IMR-90 (cell line): ENCODE measurements at places on chromosomes 1 and 21. TPM values are rescaled to one million over a fixed set of nuclear protein-coding genes. Genes with fewer than 3 reads are reported as not detected.

Gene CLEC20A
- not detected in 2 replicates for total RNA-seq

DNA sequence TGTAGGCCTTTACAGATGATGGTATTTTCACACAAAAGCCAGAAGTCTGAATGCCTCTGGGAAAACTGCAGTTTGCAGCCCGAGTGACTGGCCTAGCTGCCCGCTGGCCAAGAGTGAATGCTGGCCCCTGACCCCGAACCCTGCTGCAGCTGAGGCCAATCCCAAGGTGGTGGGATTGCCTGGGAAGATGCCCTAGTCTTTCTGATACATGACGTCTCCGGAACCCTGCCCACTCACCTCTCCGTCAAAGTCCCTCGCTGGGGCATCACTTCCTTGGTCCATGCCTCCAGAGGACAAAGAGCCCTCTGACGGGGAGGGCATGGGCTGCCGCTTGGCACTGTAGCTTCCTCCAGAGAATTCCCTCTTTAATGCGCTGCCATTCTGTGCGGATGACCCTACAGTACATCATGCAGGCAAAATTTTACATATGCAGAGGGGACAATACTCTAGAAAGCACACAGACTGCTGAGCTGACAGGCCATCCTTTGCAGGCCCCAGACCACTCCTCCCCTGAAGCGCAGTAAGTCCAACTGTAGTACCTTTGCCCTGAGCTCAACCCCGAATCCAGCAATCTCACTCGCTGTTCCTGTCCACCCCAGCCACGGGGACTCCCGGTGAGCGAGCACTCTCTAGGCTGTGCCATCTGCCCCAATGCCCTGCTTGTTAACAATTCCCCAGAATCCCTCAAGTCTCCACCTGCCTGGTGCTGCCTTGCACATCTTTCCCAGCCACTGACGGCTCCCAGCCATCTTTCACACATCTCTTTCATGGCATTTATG lies 54.7 kb downstream of the COQ8A start:
- H3K27ac ChIP-seq = no peak overlapping the region
- H3K4me3 ChIP-seq = no peak overlapping the region
- H3K27me3 ChIP-seq = no peaks in the 10 kb centered on the region
- H3K4me1 ChIP-seq = no peaks in the 10 kb centered on the region; the same call in 1 of the 2 replicates
- DNase-seq = no peak

GRCh38 chr1:234936612-234937389 lies 191.8 kb downstream of the TOMM20 start:
- no peaks in the 10 kb centered on the region for H3K36me3 ChIP-seq
- DNase-seq = no peak
- H3K27ac ChIP-seq = no peak overlapping the region
- peaks cover 11% of the 10 kb centered on the region for H3K4me1 ChIP-seq
- no peaks in the 10 kb centered on the region for H3K27me3 ChIP-seq

Gene FGR
- total RNA-seq = not detected in 2 replicates

DNA sequence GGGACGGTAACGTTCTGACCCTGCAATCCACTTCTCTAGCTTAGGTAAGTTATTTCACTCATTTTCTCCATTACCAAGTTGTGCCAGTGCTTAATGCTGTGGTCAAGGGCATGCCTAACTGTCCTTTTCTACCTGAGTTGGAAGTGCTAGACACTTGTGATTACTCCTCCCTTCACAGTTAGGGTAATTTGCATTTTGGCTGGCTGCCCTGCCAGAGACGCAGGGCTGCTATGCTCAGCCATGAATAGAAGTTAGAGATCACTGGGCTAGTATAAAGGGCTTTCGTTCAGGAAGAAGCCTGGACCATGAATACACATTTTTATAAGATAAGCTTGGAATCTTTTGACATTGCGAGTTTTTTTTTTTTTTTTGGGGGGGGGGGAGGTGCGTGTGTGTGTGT lies 633.2 kb upstream of the NEGR1 start:
- no peak overlapping the region for H3K4me3 ChIP-seq
- no peak overlapping the region for H3K27ac ChIP-seq
- H3K27me3 ChIP-seq = no peaks in the 10 kb centered on the region
- H3K4me1 ChIP-seq = no peaks in the 10 kb centered on the region

DNA sequence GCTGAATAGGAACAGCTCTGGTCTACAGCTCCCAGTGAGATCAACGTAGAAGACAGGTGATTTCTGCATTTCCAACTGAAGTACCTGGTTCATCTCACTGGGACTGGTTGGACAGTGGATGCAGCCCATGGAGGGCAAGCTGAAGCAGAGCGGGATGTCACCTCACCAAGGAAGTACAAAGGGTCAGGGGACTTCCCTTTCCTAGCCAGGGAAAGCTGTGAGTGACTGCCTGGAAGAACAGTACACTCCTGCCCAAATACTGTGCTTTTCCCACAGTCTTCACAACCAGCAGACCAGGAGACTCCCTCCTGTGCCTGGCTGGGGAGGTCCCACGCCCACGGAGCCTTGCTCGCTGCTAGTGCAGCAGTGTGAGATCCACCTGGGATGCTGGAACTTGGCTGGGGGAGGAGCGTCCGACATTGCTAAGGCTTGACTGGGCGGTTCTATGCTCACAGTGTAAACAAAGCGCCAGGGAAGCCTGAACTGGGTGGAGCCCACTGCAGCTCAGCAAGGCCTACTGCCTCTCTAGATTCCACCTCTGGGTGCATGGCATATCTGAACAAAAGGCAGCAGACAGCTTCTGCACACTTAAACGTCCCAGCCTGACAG lies 14.7 kb downstream of the CR1L start:
- no peak overlapping the region for H3K27ac ChIP-seq
- no peak overlapping the region for H3K4me3 ChIP-seq
- no peak for DNase-seq
- peaks cover 3% of the 10 kb centered on the region for H3K27me3 ChIP-seq
